ENCODE measurements at places on chromosomes 2 and 18. TPM values are rescaled to one million over a fixed set of nuclear protein-coding genes. Genes with fewer than 3 reads are reported as not detected.

DNA sequence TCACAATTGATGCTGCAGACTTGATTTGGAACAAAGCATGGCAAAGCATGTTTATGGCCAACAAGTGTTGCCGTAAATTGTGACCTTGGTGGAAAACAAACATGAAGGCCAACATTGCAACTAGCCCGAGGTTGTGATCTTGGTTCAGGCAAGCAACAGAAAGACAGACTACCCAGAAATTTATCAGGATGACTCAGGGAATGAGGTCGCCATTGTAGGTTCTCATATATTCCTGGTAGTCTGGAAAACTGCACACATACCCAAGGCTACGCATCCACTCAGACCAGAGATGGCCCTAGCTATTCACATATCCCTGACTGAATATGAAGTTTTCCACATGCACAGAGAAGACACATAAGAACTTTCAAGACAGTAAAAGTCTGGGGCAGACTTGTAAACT, 30.1 kb downstream of the CYP1B1 start:
- no peak for DNase-seq

DNA sequence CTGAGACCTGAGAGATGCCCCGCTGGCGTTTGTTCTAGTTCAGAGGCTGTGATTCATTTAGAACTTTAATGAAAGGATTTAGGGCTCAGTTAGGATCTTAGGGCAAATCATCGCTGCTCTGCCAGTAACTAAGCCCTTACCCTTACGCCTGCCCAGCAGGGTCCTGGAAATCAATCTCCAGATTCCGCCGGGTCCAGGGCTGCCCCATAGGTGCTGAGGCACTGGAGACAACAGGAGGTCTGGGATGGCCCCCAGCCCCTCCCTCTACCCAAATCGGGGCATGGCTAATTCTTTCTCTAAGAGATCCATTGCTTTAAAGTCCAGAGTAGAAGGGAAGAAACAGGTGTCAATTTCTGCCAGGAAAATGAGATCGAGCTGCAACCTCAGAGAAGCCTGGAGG, 83.1 kb downstream of the SDC1 start:
- DNase-seq: no peak

STRN gene
- polyA plus RNA-seq: 25.1 TPM

DNA sequence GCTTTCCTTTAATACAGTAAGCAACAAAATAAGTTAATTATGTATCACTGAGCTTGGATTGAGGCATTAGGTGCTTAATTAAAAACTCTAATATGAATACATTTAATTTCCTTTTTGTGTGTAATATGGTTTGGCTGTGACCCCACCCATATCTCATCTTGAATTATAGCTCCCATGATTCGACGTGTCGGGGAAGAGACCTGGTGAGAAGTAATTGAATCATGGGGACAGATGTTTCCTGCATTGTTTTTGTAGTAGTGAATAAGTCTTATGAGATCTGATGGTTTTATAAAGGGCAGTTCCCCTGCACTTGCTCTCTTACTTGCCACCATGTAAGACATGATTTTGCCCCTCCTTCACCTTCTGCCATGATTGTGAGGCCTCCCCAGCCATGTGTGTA, 325.4 kb upstream of the CDH7 start:
- no peak for DNase-seq

- no peak for DNase-seq
These were observed 7.4 kb downstream of the IL1R2 start for GRCh38 chr2:101998896-101999789.

GRCh38 chr18:42920621-42921020, 194.9 kb downstream of the RIT2 start:
- DNase-seq: no peak

CCDC148 gene
- polyA plus RNA-seq: 7.2 TPM

GRCh38 chr18:63087421-63088230, 231.9 kb downstream of the BCL2 start:
- DNase-seq: no peak

LRRC30 gene
- 0.45 TPM for polyA plus RNA-seq

TLX2 gene
- 0.26 TPM for polyA plus RNA-seq

AFG3L2 gene
- polyA plus RNA-seq: 67.4 TPM

GRCh38 chr18:7096838-7097237, 20.8 kb downstream of the LAMA1 start:
- no peak for DNase-seq

DNA sequence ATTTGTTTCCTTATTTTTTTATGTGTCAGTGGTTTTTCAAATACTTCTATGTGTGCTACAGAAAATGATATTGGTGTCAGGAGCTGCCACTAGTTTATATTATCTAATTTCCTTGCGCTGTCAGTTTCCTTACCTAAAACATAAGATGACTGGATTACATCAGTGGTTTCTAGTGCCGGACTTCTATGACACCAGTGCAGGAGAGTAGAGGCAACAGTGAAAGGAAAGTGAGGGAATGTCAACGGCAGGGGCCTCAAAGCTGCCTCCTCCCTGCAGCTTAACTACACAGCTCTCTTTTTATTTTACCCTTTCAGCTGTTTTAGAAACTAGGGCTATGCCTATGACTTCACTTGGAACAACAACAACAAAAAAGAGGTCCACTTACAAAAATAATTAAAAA, 6.5 kb downstream of the ERBB4 start:
- no peak for DNase-seq

DNA sequence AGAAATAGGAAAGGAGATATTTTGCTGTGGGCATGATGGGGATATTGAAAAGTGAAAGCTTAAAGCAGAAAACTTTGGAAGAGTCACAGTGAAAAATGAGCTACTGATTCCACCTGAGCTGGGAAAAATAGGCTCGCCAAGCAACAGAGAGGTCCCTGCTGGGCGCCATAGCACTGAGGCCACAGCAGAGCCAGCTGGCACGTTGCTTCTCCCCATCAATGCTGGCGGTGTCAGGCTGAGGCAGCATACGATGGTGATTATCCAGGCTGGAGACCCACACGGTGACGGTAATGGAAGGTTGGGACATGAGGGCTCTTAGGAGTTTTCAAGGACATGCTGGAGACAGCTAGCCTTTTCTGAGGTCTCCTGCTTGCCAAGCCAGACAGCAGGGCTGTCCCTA, 25.8 kb upstream of the DTNB start:
- DNase-seq: no peak

LRATD1 gene
- 19.3 TPM for polyA plus RNA-seq

- no peak for DNase-seq
These were observed 201.4 kb downstream of the NYAP2 start for GRCh38 chr2:225600865-225601264.

- no peak for DNase-seq
These were observed 78.6 kb downstream of the FAM228A start for GRCh38 chr2:24253303-24253919.

- no peak for DNase-seq
These were observed 23.0 kb upstream of the SMAD7 start for GRCh38 chr18:48973731-48974130.

NDC80 gene
- polyA plus RNA-seq: 26.4 TPM

GRCh38 chr2:3482363-3482821, 36.9 kb downstream of the ADI1 start:
- no peak for DNase-seq

- DNase-seq: no peak
These were observed 1142.3 kb upstream of the FANCL start for GRCh38 chr2:59383473-59383872.

CIB4 gene
- 0.80 TPM for polyA plus RNA-seq

- no peak for DNase-seq
These were observed 1238.0 kb upstream of the NRXN1 start for GRCh38 chr2:52269696-52270485.

- no peak for DNase-seq
These were observed 41.4 kb downstream of the FMNL2 start for GRCh38 chr2:152376385-152376784.

- DNase-seq: no peak
These were observed 2.1 kb downstream of the RHBDD1 start for GRCh38 chr2:226837787-226838603.

DNA sequence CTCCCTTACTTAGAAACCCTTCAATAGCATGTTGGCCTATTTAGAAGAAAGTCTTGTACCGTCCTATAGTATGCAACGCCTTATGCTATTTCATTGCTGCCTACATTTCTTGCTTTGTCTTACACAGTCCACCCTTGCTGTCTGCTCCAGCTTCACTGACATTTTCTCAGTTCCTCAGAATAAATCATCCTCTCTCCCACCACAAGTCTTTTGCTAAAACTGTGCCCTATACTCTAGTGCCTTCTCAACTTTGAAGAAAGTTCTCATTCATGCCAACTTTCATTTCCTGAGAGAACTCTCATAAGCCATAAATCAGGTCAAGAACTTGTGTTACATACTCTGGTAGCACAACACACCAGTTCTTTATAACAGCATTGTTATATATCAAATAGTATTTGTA, 54.3 kb upstream of the COL3A1 start:
- DNase-seq: no peak

MAP3K2 gene
- 25.9 TPM for polyA plus RNA-seq

GRCh38 chr18:68177807-68178702, 536.9 kb downstream of the TMX3 start:
- no peak for DNase-seq

DNA sequence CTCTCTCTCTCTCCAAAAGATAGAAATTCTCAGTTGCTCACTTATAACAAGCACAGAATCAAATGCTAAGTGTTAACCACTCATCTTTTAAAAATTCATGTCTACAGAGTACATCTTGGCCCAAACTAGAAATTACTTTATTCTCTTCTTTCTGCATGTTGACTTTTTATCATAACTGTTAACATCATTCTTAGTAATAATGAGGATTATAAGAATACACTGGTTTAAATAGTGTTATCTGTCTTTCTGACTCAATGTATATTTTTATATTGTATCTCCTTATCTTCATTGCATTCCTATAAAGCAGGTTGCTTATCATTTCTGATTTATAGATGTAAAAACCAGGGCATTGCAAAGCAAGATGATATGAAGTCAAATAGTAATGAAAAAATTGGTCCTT, 17.8 kb upstream of the KLF7 start:
- no peak for DNase-seq

FOXI3 gene
- 0.08 TPM for polyA plus RNA-seq

- no peak for DNase-seq
These were observed 63.6 kb downstream of the ZBTB7C start for GRCh38 chr18:48345596-48345995.

DNAJC5G gene
- polyA plus RNA-seq: 0.55 TPM

- no peak for DNase-seq
These were observed 128.6 kb downstream of the PARD3B start for GRCh38 chr2:204673877-204674276.

PUS10 gene
- polyA plus RNA-seq: 10.4 TPM

DNA sequence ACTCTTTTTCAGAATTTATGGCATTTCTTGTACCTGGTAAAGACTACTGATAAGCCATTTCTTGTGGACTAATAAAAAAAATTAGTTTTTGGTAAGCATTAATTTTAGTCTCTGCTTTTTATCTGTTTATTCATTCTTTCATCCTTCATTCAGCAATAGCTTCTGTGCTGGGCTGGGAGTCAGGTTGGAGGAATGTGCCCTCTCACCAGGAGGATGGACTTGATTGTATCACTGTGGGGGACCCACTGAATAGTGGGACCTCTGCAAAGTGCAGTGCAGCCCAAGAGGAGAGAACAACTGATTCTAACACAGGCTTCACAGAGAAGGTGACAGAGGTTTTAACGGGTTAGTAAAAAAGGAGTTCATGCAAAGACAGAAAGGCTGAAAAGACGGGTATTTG, 39.1 kb downstream of the CDC42EP3 start:
- DNase-seq: no peak

GRCh38 chr2:1964659-1965058, 220.3 kb upstream of the PXDN start:
- no peak for DNase-seq

DNA sequence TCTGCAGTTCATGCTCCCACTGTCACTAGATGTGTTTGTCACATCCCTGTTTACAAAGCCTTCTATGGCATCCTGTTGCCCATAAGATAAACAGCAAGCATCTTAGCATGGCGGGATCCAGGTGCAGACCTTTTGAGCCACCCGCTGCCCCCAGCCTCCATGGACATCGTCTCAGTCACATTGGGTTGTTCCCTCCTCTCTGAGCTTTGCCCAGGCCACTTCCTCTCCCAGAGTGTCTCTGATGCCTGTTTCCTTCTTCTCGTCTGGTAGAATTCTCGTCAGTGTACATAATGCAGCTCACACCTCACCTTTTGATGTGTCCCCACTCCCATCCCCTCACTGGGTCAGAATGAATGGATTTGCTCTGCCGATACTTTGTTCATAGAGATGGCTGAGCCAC, 239.0 kb upstream of the APCDD1 start:
- no peak for DNase-seq

DNA sequence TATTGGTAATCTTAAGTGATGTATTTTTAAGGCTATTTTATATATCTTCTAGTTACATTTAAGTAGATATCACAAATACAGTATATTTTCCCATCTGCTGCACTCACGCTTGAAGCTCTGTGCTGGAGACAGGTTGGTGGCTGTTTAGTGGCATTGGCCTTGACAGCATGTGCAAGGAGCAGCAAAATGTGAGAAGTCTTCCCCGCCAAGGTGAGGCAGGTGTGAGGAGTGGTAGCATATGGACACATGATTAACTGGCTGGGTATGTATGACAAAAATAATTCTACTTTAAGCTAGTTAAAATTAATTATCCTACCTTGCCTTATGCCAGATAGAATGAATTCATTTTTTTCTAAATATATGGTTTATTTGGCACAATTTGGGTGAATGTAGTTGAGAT, 117.2 kb downstream of the CCDC102B start:
- DNase-seq: no peak

CFAP221 gene
- 28.5 TPM for polyA plus RNA-seq

GBX2 gene
- polyA plus RNA-seq: 0.24 TPM

GRCh38 chr18:72811047-72811446, 56.7 kb downstream of the NETO1 start:
- no peak for DNase-seq

DNA sequence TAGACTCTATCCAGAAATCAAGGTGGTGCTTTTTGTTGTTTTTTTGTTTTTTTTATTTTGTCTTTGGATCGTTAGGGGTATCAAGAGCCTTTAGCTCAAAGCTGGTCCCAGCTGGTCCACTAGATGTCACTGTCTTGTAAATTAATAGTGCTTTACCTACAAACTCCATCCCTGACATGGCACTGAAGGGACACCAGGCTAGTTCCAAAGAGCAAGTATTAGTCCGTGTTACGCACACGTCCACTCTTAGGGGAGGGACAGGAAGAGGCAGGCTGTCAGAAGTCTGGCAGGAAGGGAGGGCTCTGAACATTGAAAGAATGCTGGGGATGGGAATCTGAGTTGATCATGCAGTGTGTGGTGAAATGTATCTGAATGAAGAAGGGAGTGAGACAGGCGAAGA, 85.9 kb upstream of the CCBE1 start:
- no peak for DNase-seq

DNA sequence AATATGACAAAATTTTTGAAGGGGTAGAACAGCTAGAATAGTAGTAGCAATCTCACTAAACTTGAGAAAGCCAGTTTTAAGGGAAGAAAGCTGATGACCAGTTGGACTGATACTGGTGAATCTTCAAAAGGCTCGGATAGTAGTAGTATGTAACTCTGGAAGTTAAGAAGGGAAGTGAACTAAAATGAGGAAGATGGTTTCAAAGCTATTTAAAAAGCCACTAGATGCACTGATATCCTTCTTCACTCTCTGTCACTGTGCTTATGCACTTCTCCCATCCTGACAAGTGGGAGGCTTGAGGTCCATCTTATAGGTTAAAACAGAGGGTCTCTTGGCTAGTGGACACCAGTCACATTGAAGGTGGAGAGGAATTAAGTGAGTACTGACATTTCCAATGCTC, 141.1 kb downstream of the NCOA1 start:
- no peak for DNase-seq

- DNase-seq: no peak
These were observed 69.3 kb downstream of the SUMO1 start for GRCh38 chr2:202169131-202169530.
